ENCODE measurements at places on chromosomes 2 and 18.

GRCh38 chr2:30790879-30791278 is 16.4 kb downstream of the CAPN13 start:
- H3K4me1 ChIP-seq, result no peaks in the 10 kb centered on the region
- no peak for DNase-seq
- H3K36me3 ChIP-seq, result no peaks in the 10 kb centered on the region
- H3K4me3 ChIP-seq, result no peak overlapping the region

DNA sequence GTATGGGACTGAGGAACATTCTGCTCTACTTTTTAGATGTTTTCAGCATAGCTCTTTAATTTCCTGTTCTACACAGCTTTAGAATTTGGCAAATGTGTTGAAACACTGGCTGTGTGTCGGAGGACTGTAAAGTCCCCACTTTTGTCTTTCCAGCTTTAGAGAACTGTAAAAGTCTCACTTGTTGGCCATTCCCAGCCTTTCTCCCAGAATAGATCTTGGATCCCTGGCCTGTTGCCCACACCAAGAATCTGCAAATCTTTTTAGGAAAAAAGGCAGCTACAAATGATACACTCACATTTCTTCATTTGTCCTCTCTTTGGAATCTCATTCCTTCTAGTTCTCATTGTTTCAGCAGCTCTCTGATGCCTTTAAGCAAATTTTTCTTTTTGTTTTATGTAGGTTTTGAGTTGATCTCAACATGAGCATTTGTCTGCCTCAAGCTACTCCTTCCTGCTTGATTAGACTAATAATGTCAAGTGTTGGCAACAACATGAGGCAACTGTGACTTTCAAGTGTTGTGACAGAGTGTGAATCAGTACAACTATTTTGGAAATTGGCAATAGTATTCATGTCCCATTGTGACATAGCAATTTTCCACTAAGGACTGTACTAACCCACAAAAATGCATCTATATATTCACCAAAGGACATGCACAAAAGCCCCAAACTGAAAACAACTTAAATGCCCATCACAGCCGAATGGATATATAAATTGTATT is 610.8 kb downstream of the EPHA4 start:
- H3K4me3 ChIP-seq, result no peak overlapping the region
- no peaks in the 10 kb centered on the region for H3K4me1 ChIP-seq
- H3K27ac ChIP-seq, result no peak overlapping the region
- no peak for DNase-seq

- H3K4me1 ChIP-seq, result peaks cover 6% of the 10 kb centered on the region
- H3K36me3 ChIP-seq, result no peaks in the 10 kb centered on the region
- H3K27ac ChIP-seq, result no peak overlapping the region
- H3K27me3 ChIP-seq, result no peaks in the 10 kb centered on the region
- no peak overlapping the region for H3K4me3 ChIP-seq
These were observed 168.1 kb downstream of the TRIB2 start for GRCh38 chr2:12884713-12885282.

GRCh38 chr2:890791-891190 is 59.9 kb upstream of the SNTG2 start:
- no peaks in the 10 kb centered on the region for H3K27me3 ChIP-seq
- H3K4me3 ChIP-seq, result no peak overlapping the region
- DNase-seq, result no peak
- no peaks in the 10 kb centered on the region for H3K4me1 ChIP-seq
- H3K36me3 ChIP-seq, result no peaks in the 10 kb centered on the region
- no peak overlapping the region for H3K27ac ChIP-seq

DNA sequence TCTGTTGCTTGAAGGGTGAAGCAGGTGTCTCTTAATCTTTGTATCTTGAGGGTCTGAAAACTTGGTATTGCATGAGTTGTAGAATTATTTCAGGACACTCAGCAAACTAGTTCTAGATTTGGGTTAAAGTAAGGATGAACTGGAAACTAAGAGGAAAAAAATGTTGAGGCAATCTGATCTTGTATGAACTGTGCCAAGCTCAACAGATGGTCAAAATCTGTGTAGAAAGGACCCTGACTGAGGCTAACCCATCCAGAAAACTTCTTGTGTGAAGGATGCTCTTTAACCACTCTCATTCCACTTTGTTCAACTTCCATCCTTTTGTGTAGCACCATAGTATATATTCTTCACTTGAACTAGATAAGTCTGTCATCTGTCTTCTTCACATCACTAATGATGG is 861.7 kb downstream of the SLC4A3 start:
- peak; percentile 47 for DNase-seq
- no peak overlapping the region for H3K4me3 ChIP-seq
- H3K27ac ChIP-seq, result no peak overlapping the region
- no peaks in the 10 kb centered on the region for H3K4me1 ChIP-seq
- H3K36me3 ChIP-seq, result no peaks in the 10 kb centered on the region

DNA sequence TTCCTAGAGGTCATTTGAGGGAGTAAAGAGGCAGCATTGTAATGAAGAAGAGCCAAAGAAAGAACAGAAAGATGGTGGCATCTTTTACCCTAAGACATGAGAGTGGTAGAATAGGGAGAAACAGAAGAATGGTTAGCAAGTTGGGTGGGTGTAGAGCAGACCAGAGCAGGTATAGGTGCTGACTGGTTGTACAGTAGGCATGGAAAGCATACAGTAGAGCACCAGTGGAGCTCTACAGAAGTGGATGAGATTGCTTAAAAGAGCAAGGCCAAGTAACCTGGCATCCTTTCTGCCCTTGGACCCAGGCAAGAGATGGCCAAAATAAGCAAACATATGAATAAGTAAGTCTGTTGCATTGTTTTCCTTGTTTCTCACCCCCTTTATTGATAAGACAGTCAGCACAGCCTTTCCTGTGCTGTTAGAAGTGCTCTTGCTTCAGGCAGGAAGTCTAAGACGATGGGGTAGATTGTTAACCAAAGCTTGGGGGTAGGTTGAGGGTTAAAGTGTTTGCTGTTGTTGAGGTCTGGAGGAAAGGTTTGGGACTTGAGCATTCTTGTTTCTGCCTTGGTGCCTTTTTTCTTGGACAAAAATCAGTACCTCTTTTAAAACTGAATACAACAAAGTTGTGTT is 76.9 kb downstream of the DIS3L2 start:
- H3K27ac ChIP-seq, result no peak overlapping the region
- no peak overlapping the region for H3K4me3 ChIP-seq
- 0 out of 2 replicates have a peak, but pooled peaks cover 1% of the 10 kb centered on the region for H3K4me1 ChIP-seq
- H3K36me3 ChIP-seq, result no peaks in the 10 kb centered on the region
- DNase-seq, result no peak

GRCh38 chr18:48753691-48754090 is 197.1 kb downstream of the SMAD7 start:
- H3K27ac ChIP-seq, result no peak overlapping the region
- H3K27me3 ChIP-seq, result no peaks in the 10 kb centered on the region
- no peak for DNase-seq
- H3K4me3 ChIP-seq, result no peak overlapping the region

- H3K27me3 ChIP-seq, result no peaks in the 10 kb centered on the region
- no peaks in the 10 kb centered on the region for H3K4me1 ChIP-seq
- DNase-seq, result no peak
- peaks cover 26% of the 10 kb centered on the region for H3K36me3 ChIP-seq
- H3K27ac ChIP-seq, result no peak overlapping the region
These were observed 120.1 kb downstream of the USP34 start for GRCh38 chr2:61350777-61351176.

DNA sequence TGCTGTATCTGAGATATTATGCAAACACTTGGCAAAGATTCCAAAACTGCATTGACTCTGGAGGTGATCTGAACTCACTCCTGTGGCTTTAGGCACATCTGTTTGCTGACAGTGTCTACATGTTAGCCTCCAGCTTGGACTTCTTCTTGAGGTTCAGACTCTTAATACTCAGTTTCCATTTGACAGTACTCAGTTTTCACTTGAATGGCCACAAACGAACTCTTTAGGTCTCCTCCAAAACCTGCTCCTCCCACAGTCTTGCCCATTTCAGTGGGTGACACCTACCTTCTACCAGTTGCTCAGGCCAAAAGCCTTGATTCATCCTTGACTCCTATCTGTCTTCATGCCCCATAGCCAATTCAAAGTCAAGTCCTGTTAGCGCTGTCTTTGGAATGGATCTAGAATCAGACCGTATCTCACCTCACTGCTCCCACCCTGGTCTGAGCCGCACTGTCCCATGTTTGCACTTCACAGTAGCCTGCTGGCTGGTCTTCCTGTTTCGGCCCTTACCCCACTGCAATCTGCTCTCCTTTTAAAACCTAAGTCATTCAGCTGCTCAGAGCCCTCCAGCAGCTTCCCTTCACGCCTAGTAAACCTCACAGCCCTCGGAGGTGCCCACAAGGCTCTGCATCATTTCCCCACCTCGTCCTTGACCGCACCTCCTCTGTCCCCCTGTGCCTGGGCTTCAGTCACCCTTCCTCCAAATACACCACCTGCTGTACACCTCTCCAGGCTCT is 10.5 kb downstream of the ATG16L1 start:
- DNase-seq, result no peak
- H3K36me3 ChIP-seq, result peaks cover 51% of the 10 kb centered on the region
- no peaks in the 10 kb centered on the region for H3K27me3 ChIP-seq
- H3K4me3 ChIP-seq, result no peak overlapping the region

- H3K4me1 ChIP-seq, result no peaks in the 10 kb centered on the region
- DNase-seq, result no peak
- no peak overlapping the region for H3K27ac ChIP-seq
- H3K4me3 ChIP-seq, result no peak overlapping the region
- no peaks in the 10 kb centered on the region for H3K27me3 ChIP-seq
These were observed 272.4 kb downstream of the FIGN start for GRCh38 chr2:163463411-163463810.

GRCh38 chr18:5415031-5415430 is 119.5 kb upstream of the ZBTB14 start:
- no peak overlapping the region for H3K27ac ChIP-seq
- no peaks in the 10 kb centered on the region for H3K4me1 ChIP-seq
- H3K4me3 ChIP-seq, result no peak overlapping the region
- H3K27me3 ChIP-seq, result no peaks in the 10 kb centered on the region
- DNase-seq, result no peak

GRCh38 chr2:241977557-241978300 is 108.2 kb downstream of the RTP5 start:
- no peaks in the 10 kb centered on the region for H3K27me3 ChIP-seq
- H3K4me1 ChIP-seq, result no peaks in the 10 kb centered on the region
- H3K27ac ChIP-seq, result no peak overlapping the region
- H3K36me3 ChIP-seq, result no peaks in the 10 kb centered on the region

- no peak overlapping the region for H3K4me3 ChIP-seq
- peaks cover 28% of the 10 kb centered on the region for H3K27me3 ChIP-seq
- H3K36me3 ChIP-seq, result no peaks in the 10 kb centered on the region
- no peaks in the 10 kb centered on the region for H3K4me1 ChIP-seq
These were observed 58.8 kb upstream of the HPCAL1 start for GRCh38 chr2:10243926-10244270.

DNA sequence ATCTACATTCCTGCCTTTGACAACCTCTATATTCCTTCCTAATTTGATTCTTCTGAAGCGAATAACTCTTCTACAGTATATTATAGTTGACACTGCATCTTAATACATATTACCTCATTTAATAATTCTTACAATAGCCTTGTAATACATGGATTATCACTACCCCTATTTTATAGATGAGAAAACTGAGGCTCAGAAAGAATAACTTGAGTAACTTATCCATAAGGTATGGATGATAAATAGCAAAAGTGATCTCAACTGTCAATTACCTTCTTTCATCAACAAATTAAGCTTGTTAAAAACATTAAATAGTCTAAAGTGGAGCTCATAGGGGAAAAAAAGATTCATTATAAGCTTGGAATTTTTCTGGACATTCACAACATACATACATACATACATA is 4.6 kb downstream of the VPS54 start:
- no peak overlapping the region for H3K27ac ChIP-seq
- H3K36me3 ChIP-seq, result no peaks in the 10 kb centered on the region
- peaks cover 4% of the 10 kb centered on the region for H3K4me1 ChIP-seq
- H3K4me3 ChIP-seq, result no peak overlapping the region

DNA sequence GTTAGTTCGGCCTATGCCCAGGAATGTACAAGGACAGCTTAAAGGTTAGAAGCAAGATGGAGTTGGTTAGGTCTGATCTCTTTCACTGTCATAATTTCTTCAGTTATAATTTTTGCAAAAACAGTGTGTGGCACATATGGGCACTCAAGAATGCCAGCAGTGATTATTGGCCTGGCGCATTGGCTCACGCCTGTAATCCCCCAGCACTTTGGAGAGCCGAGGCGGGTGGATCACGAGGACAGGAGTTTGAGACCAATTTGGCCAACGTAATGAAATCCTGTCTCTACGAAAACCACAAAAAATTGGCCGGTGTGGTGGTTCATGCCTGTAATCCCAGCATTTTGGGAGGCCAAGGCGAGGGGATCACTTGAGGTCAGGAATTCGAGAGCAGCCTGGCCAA is 75.7 kb upstream of the MSH2 start:
- no peak for DNase-seq
- H3K36me3 ChIP-seq, result no peaks in the 10 kb centered on the region
- H3K4me3 ChIP-seq, result no peak overlapping the region
- H3K27me3 ChIP-seq, result peaks cover 16% of the 10 kb centered on the region

GRCh38 chr2:172951554-172951953 is 124.1 kb upstream of the MAP3K20 start:
- peaks cover 11% of the 10 kb centered on the region for H3K4me1 ChIP-seq
- DNase-seq, result no peak
- H3K36me3 ChIP-seq, result no peaks in the 10 kb centered on the region
- H3K4me3 ChIP-seq, result no peak overlapping the region

DNA sequence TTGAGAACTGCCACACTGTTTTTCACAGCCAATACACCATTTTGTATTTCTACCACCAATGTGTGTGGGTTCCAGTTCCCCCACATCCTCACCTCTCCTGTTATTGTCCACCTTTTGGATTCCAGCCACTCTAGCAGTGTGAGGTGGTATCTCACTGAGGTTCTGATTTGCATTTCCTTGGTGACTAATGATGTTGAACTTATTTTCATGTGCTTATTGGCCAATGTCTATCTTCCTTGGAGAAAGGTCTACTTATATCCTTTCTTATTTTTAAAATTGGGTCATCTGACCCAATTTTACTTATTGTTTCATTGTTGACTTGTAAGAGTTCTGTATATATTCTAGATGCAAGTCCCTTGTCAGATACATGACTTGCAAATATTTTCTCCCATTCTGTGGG is 9.1 kb upstream of the HPCAL1 start:
- H3K4me3 ChIP-seq, result no peak overlapping the region
- no peaks in the 10 kb centered on the region for H3K36me3 ChIP-seq
- H3K4me1 ChIP-seq, result peaks cover 3% of the 10 kb centered on the region
- no peaks in the 10 kb centered on the region for H3K27me3 ChIP-seq

- H3K36me3 ChIP-seq, result no peaks in the 10 kb centered on the region
- no peak overlapping the region for H3K4me3 ChIP-seq
- peaks cover 8% of the 10 kb centered on the region for H3K4me1 ChIP-seq
- H3K27ac ChIP-seq, result no peak overlapping the region
These were observed 527.6 kb upstream of the ID2 start for GRCh38 chr2:8154270-8154669.
